ENCODE measurements at places on chromosomes 12 and 14.

GRCh38 chr12:75827061-75827460 is 204.5 kb downstream of the PHLDA1 start:
- DNase-seq: no peak

- DNase-seq: no peak
These were observed 129.7 kb downstream of the PHETA1 start for GRCh38 chr12:111239235-111239634.

DNA sequence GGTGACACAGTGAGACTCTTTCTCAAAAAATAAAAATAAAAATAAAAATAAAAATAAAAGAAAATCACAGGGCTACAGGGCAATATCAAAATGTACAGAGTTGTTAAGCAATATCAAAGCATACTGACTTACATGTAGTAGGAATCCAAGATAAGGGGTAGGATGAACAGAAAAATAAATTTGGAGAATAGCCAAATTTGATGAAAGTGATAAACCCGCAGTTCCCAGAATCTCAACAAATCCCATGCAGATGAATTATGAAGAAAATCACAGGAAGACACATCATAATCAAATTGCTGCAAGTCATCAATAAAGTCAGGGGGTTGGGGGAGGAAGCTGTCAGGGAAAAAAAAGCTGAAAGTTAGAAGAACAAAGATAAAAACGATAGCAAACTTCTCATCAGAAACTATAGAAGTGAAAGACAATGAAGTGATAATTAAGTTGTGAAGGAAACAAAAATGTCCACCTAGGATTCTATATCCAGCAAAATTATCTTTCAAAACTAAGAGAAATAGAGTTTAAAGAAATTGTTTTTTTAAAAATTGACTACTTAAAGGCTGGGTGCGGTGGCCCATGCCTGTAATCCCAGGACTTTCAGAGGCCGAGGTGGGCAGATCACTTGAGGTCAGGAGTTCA is 15.4 kb downstream of the DDHD1 start:
- no peak for DNase-seq

DNA sequence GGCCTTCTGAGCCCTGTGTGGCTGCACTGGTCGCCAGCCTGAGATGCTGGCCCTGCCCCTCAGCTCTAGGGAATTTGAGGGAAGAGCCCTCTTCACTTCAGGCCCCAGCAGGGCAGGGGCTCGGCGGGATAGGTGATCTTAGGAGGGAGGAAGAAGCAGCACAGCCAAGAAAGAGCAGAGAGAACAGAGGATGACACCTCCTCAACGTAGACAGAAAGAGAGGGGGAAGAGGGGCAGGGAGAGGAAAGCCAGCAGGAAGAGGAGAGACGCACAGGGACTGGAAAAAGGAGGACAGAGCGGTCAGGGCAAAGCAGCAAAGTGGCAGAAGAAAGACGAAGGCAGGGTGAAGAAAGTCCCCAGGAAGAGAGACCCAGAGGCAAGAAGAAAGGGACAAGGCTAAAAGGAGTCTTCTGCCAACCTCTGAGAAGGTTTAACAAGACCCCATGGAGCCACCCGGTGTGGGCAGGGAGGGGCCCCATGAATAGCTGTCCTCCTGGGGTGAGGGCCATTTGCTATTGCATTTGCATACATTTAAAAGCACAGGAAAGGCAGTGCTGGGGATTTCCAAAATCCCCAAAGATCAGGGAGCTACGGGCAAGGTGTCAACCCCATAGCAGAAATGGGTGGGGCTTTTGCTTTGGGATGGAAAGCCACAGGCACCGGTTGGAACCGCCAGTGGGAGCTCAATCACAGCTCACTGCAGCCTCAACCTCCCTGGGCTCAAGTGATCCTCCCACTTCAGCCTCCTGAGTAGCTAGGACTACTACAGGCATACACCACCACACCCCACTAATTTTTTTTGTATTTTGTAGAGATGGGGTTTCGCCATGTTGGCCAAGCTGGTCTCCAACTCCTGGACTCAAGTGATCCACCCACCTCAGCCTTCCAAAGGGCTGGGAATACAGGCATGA is 22.7 kb downstream of the CMKLR1 start:
- DNase-seq: no peak

GRCh38 chr12:74899031-74899829 is 310.4 kb downstream of the KCNC2 start:
- DNase-seq: no peak
